ENCODE measurements at places on chromosomes 3 and 15.

GRCh38 chr3:126314790-126315658, 42.2 kb downstream of the KLF15 start:
- no peak for DNase-seq

DNA sequence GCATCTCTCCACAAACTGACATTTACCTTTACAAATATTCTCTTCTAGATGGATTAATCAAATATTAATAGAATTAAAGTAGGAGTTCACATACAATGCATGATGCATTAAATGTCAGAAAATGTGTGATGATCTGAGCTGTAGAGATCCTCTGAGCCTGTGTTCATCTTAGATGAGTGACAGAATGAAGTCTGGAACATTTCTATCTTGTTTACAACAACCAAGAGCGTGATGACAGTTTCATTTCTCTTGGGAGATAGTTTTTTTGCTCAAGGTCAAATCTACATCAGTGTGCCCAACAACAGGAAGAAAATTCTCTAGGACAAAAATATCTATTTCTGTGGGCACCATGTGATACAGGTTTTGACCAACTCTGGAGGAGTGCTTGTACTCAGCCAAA, 211.9 kb downstream of the MYRIP start:
- DNase-seq: no peak

- no peak for DNase-seq
Observed at GRCh38 chr3:111338059-111338698, 203.8 kb upstream of the CD96 start.

- no peak for DNase-seq
Observed at GRCh38 chr3:194573680-194574437, 59.4 kb downstream of the TMEM44 start.

DNA sequence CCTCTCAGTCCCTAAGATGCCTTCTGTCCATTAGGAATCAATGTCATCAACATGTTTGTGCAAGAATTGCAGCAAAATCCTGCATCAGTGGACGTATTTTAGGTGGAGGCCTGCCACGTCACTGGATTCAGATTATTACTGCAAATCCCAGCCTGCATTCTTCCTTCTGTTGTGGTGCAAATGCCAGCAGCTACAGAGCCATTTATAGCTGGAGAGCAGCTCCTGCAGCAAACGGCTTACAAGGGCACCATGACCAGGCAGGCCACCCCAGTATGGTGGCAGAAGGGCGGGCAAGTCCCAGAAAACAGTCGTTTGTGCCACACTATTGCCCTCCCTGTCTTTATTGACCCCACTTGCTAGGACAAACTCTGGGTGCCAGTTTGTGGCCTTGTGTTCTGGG, 74.7 kb downstream of the SNRK start:
- no peak for DNase-seq

- no peak for DNase-seq
Observed at GRCh38 chr15:41899854-41900442, 6.1 kb upstream of the SPTBN5 start.

GRCh38 chr3:116815831-116816588, 106.4 kb downstream of the TUSC7 start:
- no peak for DNase-seq

- DNase-seq: no peak
Observed at GRCh38 chr3:181692311-181693145, 19.2 kb upstream of the SOX2 start.

DNA sequence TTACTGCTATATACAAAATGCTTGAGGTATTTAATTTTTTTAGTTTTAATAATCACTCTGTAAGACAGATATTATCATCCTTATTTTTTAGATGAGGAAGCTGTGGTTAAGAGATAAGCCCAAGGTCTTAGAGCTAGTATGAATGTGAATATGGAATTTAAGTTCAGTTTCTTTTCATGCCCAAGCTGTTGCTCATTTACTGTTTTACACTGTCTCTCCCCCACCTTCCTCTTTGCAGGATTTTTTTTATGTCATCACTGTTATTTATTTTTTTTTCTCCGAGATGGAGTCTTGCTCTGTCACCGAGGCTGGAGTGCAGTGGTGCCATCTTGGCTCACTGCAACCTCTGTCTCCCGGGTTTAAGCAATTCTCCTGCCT, 22.5 kb downstream of the MAP2K5 start:
- no peak for DNase-seq

Measured in cortex of kidney (tissue), 1 donor.